Glutamatergic neuron (in vitro differentiated cells): ENCODE measurements at places on chromosomes 1 and 21. TPM values are rescaled to one million over a fixed set of nuclear protein-coding genes. Genes with fewer than 3 reads are reported as not detected.

DNA sequence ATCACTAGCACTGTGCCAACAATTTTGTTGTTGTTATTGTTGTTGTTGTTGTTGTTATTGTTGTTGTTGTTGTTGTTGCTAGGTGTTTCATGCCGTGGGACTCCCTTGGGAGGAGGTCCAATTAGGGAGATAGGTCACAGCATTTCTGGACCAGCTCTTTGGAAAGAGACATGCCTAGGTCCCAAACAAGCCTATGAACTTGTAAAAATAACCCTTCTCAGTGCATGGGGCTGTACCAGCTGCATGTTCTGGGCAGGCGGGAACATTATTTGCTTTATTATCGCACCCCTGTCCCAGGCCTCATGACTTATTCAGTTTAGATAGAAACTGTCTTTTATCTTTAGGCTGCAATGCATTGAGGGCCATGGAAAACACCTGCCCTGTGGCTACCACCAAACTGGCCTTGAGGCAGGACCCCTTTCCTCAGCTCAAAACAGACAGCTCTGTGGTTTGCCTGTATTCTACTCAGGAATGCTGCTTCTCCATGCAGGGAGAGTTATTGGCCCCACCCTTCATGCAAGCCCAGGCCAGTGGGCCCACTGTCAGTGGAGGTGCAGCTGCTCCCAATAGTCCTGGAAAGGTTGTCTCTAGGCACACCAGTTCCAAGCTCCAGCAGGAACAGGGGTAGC lies 386.5 kb upstream of the BRINP3 start:
- DNase-seq = no peak
- H3K36me3 ChIP-seq = no peaks in the 10 kb centered on the region
- no peaks in the 10 kb centered on the region for H3K4me1 ChIP-seq
- no peak overlapping the region for H3K27ac ChIP-seq
- H3K4me3 ChIP-seq = no peak overlapping the region

DNA sequence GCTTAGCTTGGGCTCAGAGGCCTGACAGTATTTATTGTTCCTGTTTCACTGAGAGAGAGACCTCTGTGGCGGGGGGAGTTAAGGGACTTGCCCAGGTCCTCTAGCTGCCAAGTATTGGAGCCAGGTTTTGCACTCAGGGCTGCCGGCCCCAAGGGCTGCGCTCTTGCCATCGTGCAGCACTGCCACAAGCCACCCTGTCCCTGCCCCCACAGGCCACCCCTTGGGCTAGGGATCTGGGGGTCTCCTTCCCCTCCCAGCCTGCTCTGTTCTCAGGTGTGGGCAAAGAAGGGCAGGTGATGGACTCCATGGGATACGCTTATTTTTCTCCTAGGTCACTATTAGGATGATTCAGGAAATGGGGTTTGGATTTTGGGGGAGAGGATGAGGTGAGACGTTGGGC lies 8.7 kb downstream of the KIAA1614 start:
- H3K4me1 ChIP-seq = peaks cover 49% of the 10 kb centered on the region
- peaks cover 11% of the 10 kb centered on the region for H3K27me3 ChIP-seq
- H3K36me3 ChIP-seq = no peaks in the 10 kb centered on the region
- H3K4me3 ChIP-seq = no peak overlapping the region
- no peak for DNase-seq
- no peak overlapping the region for H3K27ac ChIP-seq

The TMEM167B gene
- 30.8 TPM for total RNA-seq

GRCh38 chr1:181482001-181482430 lies 1.3 kb upstream of the CACNA1E start:
- DNase-seq = no peak
- H3K27me3 ChIP-seq = peaks cover 19% of the 10 kb centered on the region
- no peak overlapping the region for H3K27ac ChIP-seq
- peaks cover 7% of the 10 kb centered on the region for H3K4me1 ChIP-seq
- H3K4me3 ChIP-seq = peak overlapping the region; percentile 91
- no peaks in the 10 kb centered on the region for H3K36me3 ChIP-seq

The TNFSF4 gene
- total RNA-seq = 0.34 TPM

The PROK1 gene
- total RNA-seq = not detected

DNA sequence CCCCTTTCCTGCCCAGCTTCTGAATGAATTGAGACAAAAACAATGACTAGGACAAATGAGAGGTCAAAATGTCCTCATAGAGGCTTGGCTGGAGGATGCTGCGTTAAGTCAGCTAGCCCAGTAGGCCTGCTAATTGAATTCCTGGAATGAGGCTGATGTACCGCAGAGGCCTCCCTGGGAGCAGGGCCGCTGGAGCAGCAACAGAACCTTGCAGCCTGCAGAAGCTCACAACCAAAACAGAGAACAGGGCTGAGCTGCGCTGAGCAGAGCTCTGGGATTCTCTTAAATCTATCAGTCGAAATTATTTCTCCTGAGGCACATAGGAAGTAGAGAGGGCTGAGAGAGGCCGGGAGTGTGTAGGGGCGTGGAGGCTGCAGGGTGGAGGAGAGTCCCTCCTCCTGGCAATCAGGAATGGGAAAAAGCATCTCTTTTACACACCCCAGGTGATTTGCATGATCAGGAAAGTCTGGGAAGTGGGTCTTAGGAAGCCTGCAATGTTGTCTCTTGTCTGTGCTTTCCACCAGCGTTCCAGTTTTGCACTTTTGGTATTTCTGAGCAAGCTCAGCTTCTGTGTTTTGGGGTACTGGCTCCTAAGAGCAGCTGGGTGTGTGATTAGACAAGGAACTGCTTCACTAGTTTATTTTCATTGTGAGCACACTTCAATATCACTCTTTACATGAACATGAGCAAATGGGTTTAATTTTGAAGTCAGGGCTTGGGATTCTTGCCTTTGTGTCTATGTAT lies 66.5 kb downstream of the RYR2 start:
- H3K4me3 ChIP-seq = peak overlapping the region; percentile 20
- no peak for DNase-seq
- peaks cover 6% of the 10 kb centered on the region for H3K36me3 ChIP-seq
- peaks cover 3% of the 10 kb centered on the region for H3K27me3 ChIP-seq

DNA sequence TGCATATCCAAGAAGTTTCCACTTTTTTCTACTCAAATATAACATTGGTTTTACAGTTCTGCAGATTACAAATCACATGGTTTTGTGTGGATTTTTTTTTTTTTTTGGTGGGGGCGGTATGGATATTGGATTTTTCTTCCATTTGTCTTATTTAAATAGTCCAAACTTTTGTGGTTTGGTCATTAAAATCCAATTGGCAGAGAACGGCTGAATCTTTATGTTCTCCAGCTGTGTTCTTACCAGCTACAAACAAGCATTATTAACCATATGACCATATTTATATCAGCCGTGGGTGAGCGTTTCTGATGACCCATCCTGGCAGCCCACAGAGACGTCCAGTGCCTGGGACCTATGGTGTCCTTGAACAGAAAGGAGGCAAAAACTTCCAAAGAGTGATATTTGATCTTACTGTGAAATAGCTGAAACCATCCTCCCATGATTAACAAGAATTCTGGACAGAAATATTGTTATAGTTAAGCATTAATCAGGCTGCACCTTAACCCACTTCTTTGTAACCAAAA lies 200.4 kb downstream of the LYPLAL1 start:
- H3K27me3 ChIP-seq = peaks cover 2% of the 10 kb centered on the region
- H3K4me3 ChIP-seq = no peak overlapping the region
- H3K4me1 ChIP-seq = no peaks in the 10 kb centered on the region
- DNase-seq = no peak
- no peaks in the 10 kb centered on the region for H3K36me3 ChIP-seq
- no peak overlapping the region for H3K27ac ChIP-seq

DNA sequence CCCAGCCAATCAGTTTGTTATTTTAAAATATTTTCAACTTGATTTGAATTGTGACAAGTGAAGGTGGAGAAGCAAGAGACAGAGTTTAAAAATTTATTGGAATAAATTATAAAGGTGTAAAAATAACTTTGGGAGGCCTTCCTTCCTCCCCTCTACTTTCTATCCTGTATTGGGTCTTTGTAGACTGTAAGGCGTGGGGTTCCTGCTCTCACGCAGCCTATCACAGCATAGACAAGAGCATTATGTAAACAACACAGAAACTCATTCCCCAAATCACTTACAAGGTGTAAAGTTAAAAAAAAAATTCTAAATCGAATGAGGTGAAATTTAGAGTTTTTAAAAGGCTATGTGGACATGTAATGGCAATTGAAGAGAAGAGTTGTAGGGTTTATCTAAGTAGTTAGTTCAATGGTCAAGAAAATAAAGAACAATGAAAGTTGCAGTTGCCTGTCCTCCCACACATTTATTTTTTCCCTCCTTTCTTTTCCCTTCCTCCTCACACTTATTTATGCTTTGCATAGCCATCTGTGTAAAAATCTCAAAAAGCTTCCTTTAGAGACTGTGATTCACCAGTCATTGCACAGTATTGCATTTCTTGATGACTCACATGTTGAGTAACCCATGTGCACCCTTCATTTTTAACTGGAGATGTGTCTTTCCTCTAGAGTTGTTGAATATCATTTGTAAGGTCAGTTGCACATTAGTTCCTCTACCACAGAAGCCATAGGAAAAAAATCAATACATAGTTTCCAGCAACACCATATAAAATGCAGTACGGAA lies 242.2 kb downstream of the PTPRC start:
- H3K27me3 ChIP-seq = no peaks in the 10 kb centered on the region
- no peak for DNase-seq
- no peak overlapping the region for H3K27ac ChIP-seq
- H3K4me3 ChIP-seq = no peak overlapping the region
- H3K4me1 ChIP-seq = peaks cover 1% of the 10 kb centered on the region

The ANGPTL1 gene
- total RNA-seq = not detected

DNA sequence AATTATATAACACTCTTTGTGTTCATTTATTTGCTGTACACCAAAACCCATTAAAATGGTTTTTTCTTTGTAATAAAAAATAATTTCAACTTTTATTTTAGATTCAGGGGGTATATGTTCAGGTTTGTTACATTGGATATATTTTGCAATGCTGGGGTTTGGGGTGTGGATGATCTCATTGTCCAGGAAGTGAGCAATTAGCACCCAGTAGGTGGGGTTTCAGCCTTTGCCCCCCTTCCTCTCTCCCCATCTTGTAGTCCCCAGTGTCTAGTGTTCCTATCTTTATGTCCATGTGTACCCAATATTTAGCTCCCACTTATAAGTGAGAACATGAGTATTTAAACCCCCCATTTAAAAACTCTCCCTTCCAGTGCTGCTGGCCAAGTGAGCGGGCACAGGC lies 184.6 kb downstream of the RHOU start:
- no peak overlapping the region for H3K27ac ChIP-seq
- peaks cover 4% of the 10 kb centered on the region for H3K36me3 ChIP-seq
- H3K4me1 ChIP-seq = peaks cover 17% of the 10 kb centered on the region

- peaks cover 3% of the 10 kb centered on the region for H3K27me3 ChIP-seq
- H3K4me3 ChIP-seq = no peak overlapping the region
- H3K27ac ChIP-seq = no peak overlapping the region
- H3K4me1 ChIP-seq = peaks cover 22% of the 10 kb centered on the region
- no peaks in the 10 kb centered on the region for H3K36me3 ChIP-seq
Observed at GRCh38 chr1:115300087-115300876, 37.8 kb downstream of the NGF start.

- peaks cover 4% of the 10 kb centered on the region for H3K27me3 ChIP-seq
- no peaks in the 10 kb centered on the region for H3K36me3 ChIP-seq
- H3K4me3 ChIP-seq = no peak overlapping the region
- no peak for DNase-seq
Observed at GRCh38 chr1:210727709-210728108, 399.0 kb downstream of the HHAT start.

- peaks cover 25% of the 10 kb centered on the region for H3K4me1 ChIP-seq
- H3K4me3 ChIP-seq = no peak overlapping the region
- no peak overlapping the region for H3K27ac ChIP-seq
- H3K27me3 ChIP-seq = peaks cover 4% of the 10 kb centered on the region
- H3K36me3 ChIP-seq = no peaks in the 10 kb centered on the region
- no peak for DNase-seq
Observed at GRCh38 chr1:228860911-228861831, 125.9 kb downstream of the RHOU start.

DNA sequence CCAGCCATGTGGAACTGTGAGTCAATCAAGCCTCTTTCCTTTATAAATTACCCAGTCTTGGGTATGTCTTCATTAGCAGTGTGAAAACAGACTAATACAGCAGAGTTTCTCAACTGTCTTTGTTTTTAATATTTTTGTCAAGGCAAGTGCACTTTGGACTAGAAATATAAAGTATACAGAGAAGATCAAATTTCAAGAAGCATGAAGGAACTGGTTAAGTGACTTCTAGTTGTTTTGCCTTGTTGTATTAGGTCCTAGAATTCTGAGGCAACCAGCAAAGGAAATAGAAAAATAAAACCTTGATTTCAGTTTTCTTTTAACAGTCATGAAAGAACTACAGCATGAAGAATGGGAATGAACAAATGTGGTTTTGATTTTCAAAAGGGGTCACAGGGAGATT lies 131.1 kb upstream of the PTGFR start:
- H3K4me3 ChIP-seq = no peak overlapping the region
- H3K36me3 ChIP-seq = no peaks in the 10 kb centered on the region
- no peaks in the 10 kb centered on the region for H3K27me3 ChIP-seq
- H3K27ac ChIP-seq = no peak overlapping the region
- DNase-seq = no peak

DNA sequence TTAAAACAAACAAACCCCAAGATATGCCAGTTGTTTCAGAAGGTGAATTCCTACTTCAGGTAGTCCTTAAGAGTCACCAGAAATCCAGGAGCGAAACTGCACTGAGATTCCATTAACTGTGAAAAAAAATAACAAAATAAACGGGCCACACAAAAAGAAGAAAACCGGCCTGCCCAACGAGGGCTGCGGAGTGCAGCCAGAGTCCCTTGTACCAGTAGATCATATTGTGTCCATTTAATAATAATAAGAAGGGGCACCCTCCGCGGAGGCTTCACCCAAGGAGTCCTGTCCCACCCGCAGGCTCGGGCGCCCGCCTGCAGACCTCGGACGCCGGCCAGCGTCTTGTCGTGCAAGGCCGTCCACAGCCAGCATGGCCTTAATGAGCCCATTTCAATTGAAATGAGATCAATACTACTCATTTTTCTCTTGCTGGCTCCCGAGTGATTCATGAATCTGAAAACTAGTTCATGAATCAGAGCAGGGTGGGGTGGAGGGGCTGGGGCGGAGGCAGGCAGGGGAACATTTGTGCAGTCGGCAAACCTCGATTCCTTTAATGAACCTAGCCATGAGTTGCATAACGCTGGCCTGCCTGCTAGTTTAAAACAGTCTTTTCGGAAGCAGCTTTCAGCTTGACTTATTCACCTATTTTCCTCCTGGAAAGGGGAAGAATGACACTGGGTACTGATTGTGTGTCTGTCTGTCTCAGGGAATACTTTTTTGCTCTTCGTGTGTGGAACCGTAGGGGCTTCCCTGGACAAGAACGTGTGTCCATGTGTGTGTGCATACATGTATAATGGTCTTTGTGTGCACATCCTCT lies 113.1 kb upstream of the IRF2BP2 start:
- peak overlapping the region; percentile 75 for H3K4me3 ChIP-seq
- peaks cover 81% of the 10 kb centered on the region for H3K4me1 ChIP-seq
- no peaks in the 10 kb centered on the region for H3K36me3 ChIP-seq
- DNase-seq = peak; percentile 49
- H3K27ac ChIP-seq = peak overlapping the region; percentile 99
- H3K27me3 ChIP-seq = peaks cover 14% of the 10 kb centered on the region

- H3K4me1 ChIP-seq = no peaks in the 10 kb centered on the region
- H3K27ac ChIP-seq = no peak overlapping the region
- no peaks in the 10 kb centered on the region for H3K27me3 ChIP-seq
Observed at GRCh38 chr21:20603236-20603635, 395.0 kb upstream of the NCAM2 start.
